ENCODE measurements at places on chromosomes 7 and 10.

- no peak for DNase-seq
Measured at GRCh38 chr7:99631295-99632109, 14.8 kb downstream of the ZSCAN25 start.

GRCh38 chr10:128230401-128230800 lies 104.2 kb upstream of the MKI67 start:
- no peak for DNase-seq

- no peak for DNase-seq
Measured at GRCh38 chr10:16527452-16527851, 5.8 kb upstream of the C1QL3 start.

GRCh38 chr7:28955718-28956607 lies 2.2 kb downstream of the TRIL start:
- DNase-seq: no peak

All from T-helper 22 cell (primary cell).